ENCODE measurements at places on chromosomes 12 and 14. TPM values are rescaled to one million over a fixed set of nuclear protein-coding genes. Genes with fewer than 3 reads are reported as not detected.

DNA sequence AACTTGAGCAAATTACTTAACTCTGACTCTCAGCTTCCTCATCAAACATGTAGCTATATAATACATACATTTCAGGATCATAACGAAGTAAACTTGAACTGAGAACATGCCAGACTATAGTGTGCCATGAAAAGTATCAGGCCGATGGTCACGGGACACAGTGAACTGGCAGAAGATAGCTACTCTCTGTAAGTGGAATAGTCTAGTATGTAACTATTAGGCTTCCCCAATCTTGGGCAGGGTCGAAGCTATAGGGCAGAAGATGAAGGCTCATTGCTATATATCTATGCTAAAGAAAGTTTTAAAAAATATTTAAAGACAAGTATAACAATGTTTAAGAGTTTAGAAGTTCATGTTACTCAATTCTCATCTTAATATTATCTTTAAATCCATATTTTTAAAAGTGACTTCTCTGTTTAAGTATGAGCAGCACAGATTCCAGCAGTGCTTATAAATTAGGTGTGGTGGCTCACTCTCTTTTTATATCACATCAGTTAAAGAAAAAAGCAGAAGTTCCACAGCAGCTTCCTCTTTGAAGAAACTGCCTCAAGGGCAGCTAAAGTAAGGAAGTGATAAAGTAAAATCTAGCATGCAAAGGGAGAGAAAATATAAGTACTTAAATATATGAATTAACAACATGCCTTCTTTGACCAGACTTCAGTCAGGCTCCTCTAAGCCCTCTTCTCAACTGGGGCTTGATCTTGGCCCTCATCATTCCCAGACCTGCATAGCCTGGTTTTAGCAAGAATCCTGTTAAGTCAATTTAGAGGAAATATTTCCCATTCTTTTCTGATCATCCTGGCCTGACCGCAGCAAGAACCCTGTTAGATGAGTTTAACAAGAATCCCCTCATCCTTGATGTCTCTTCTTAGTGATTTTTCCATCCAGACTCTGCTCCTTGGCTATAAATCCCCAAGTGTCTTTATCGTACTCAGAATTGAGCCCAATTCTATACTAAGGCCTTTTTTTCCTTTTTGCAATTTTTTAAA is 8.4 kb upstream of the GLIPR1 start:
- DNase-seq: no peak
- no peaks in the 10 kb centered on the region for H3K4me1 ChIP-seq
- H3K27me3 ChIP-seq: no peaks in the 10 kb centered on the region

DNA sequence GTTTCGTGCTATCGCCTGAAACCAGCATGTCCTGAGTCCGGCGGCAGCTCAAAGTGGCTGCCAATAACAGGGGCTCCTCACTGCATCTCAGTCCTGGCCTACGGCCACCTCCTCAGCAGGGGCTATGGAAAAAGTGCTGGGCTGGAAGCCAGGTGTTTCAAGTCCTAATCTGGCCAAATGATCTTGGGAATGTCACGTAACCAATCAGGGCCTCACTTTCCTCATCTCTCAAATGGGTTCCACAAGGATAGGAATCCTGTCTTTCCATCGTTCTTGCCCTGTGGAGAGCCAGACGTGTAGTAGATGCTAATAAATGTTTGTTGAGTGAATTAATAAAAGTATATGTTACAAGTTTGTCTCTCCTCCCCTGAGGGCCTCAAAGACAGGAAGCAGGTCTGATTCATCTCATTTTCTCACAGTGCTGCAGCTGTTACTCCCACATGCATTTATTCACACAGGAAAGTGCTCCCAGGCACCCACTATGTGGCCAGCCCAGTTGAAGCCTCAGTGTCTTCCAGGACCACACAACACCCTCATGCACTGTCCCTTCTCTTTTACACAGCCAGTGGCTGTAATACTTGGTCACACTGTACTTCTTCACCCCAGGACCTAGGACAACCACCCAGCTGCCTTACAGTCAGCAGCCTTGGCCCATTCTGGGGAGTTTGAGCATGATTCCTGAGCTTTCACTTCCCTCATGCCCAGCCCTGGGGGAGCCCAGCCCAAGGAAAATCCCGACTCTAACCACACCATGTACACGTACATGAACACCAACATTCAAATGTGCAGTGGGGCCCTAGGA is 5.0 kb downstream of the CMKLR1 start:
- DNase-seq: no peak
- H3K4me1 ChIP-seq: peaks cover 3% of the 10 kb centered on the region
- H3K36me3 ChIP-seq: no peaks in the 10 kb centered on the region
- no peaks in the 10 kb centered on the region for H3K27me3 ChIP-seq
- H3K4me3 ChIP-seq: no peak overlapping the region

DNA sequence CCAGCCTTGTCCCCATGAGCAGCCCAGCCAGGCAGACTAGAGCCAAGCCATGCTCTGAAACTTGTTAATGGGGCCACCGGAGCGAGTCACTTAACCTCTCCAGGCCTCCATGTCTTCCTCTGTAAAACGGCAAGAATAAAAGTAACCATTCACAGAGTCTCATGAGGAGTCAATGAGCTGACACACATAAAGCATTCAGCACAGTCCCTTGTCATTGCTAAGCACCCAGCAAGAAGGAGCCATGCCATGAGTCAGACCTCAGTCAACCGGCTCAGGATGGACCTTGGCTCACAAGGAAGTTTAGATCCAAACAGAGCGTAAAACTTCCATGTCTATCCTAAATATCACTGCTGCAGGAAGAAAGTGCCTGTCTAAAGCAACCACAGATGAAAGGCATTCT is 10.6 kb downstream of the FICD start:
- no peak for DNase-seq
- H3K27ac ChIP-seq: peak overlapping the region; percentile 95
- no peaks in the 10 kb centered on the region for H3K27me3 ChIP-seq
- peaks cover 16% of the 10 kb centered on the region for H3K36me3 ChIP-seq

DNA sequence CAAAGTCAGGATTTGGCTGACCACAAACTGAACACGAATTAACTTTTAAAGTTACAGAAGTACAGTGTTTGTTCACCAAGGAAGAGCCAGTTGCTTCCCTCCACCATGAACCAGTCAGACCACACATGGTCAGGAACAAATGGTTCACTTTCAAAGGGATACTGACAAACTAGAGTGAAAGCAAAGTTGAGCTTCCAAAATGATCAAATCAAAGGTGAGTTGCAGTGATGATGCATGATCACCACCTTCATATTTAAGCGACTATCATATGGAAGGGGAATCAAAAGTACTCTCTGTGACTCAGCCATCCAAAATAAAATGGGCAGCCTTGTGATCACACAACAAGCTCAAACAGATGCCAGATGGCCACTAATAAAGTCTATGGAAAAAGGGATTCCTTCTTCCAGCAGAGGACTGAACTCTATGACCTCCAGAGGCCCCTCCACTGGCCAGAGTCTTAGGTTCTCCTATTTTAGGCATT is 13.1 kb downstream of the NT5DC3 start:
- H3K4me3 ChIP-seq: no peak overlapping the region
- no peaks in the 10 kb centered on the region for H3K36me3 ChIP-seq
- no peak overlapping the region for H3K27ac ChIP-seq
- H3K27me3 ChIP-seq: no peaks in the 10 kb centered on the region
- no peaks in the 10 kb centered on the region for H3K4me1 ChIP-seq

Gene UNC119B
- 58.9 TPM for total RNA-seq

DNA sequence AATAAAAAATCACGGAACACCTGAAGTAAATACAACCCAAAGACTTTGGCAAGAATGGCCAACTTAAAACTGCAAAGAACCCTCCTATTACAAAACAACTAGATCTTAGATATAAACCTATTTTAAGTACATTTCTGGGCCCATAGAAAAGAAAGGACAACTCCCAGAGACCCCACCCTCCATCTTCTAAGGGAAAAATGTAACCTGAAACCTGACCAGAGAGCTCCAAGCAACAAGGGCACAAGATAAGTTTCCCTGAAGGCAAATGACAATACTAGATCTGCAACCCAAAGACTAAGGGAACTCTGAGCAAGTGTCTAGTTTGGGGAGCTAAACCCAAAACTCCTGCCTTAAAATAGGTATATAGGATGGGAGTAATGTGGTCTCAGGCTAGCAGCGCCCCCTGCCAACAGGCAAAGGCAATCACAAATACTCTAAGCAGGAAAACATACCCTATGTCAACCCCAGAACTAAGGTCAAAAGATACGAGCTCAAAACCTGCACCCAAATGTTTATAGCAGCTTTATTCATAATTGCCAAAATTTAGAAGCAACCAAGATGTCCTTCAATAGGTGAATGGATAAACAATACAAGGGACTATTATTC is 218.9 kb downstream of the ITPR2 start:
- no peak overlapping the region for H3K27ac ChIP-seq
- H3K36me3 ChIP-seq: no peaks in the 10 kb centered on the region
- DNase-seq: peak; percentile 53
- H3K4me1 ChIP-seq: no peaks in the 10 kb centered on the region

Gene PAH
- 0.07 TPM for total RNA-seq

DNA sequence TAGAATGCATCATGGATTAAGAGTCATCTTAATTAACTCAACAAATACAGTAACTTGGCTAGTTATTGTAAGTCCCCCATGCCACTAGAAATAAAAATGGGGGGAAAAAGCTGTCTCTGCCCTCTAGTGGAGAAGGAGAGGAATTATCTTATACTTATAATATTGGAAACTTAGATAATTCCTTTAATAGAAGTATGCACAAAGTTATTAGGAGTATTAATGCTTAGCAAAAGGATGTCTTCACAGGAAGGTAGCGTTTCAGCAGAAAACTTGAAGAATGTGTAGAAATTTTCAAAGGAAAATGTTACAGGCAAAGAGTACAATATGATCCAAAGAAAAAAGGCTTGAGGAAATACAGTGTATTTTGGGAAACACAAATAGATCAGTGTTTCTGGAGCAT is 19.8 kb downstream of the OR5AU1 start:
- H3K4me1 ChIP-seq: peaks cover 3% of the 10 kb centered on the region
- H3K27me3 ChIP-seq: no peaks in the 10 kb centered on the region
- peak; percentile 6 for DNase-seq
- no peak overlapping the region for H3K27ac ChIP-seq
- H3K36me3 ChIP-seq: no peaks in the 10 kb centered on the region
- no peak overlapping the region for H3K4me3 ChIP-seq

GRCh38 chr12:68613209-68613904 is 2.7 kb downstream of the RAP1B start:
- H3K27ac ChIP-seq: no peak overlapping the region
- peaks cover 6% of the 10 kb centered on the region for H3K36me3 ChIP-seq
- H3K4me3 ChIP-seq: no peak overlapping the region
- DNase-seq: no peak

- no peak overlapping the region for H3K4me3 ChIP-seq
- H3K36me3 ChIP-seq: no peaks in the 10 kb centered on the region
- no peak overlapping the region for H3K27ac ChIP-seq
Measured at GRCh38 chr12:85076688-85077430, 40.7 kb downstream of the LRRIQ1 start.

- peaks cover 18% of the 10 kb centered on the region for H3K4me1 ChIP-seq
- no peaks in the 10 kb centered on the region for H3K36me3 ChIP-seq
- DNase-seq: no peak
- H3K27me3 ChIP-seq: peaks cover 80% of the 10 kb centered on the region
- no peak overlapping the region for H3K27ac ChIP-seq
Measured at GRCh38 chr14:101076451-101077198, 173.1 kb upstream of the RTL1 start.

Gene ANKS1B
- total RNA-seq: 7.9 TPM

GRCh38 chr14:100658181-100658886 is 68.4 kb upstream of the DLK1 start:
- H3K4me1 ChIP-seq: peaks cover 40% of the 10 kb centered on the region
- H3K4me3 ChIP-seq: no peak overlapping the region
- H3K27ac ChIP-seq: no peak overlapping the region
- no peaks in the 10 kb centered on the region for H3K36me3 ChIP-seq
- peak; percentile 50 for DNase-seq

Gene CEBPE
- total RNA-seq: not detected

Gene DPY19L2
- 14.7 TPM for total RNA-seq

Gene KRT71
- not detected for total RNA-seq

- H3K4me1 ChIP-seq: no peaks in the 10 kb centered on the region
- no peak overlapping the region for H3K4me3 ChIP-seq
- H3K36me3 ChIP-seq: no peaks in the 10 kb centered on the region
- no peak overlapping the region for H3K27ac ChIP-seq
- H3K27me3 ChIP-seq: no peaks in the 10 kb centered on the region
Measured at GRCh38 chr12:26730481-26731350, 102.3 kb downstream of the ITPR2 start.

Gene AMDHD1
- 1.1 TPM for total RNA-seq

GRCh38 chr14:54535646-54536045 is 25.9 kb downstream of the CGRRF1 start:
- peaks cover 8% of the 10 kb centered on the region for H3K36me3 ChIP-seq
- no peak overlapping the region for H3K4me3 ChIP-seq
- no peak overlapping the region for H3K27ac ChIP-seq
- H3K4me1 ChIP-seq: peaks cover 17% of the 10 kb centered on the region
- DNase-seq: no peak

- H3K27me3 ChIP-seq: no peaks in the 10 kb centered on the region
- peaks cover 31% of the 10 kb centered on the region for H3K4me1 ChIP-seq
- peak overlapping the region; percentile 60 for H3K27ac ChIP-seq
- H3K36me3 ChIP-seq: no peaks in the 10 kb centered on the region
Measured at GRCh38 chr14:62655166-62655565, 390.1 kb downstream of the KCNH5 start.

- no peak for DNase-seq
- no peaks in the 10 kb centered on the region for H3K27me3 ChIP-seq
- H3K27ac ChIP-seq: no peak overlapping the region
- no peaks in the 10 kb centered on the region for H3K4me1 ChIP-seq
- no peaks in the 10 kb centered on the region for H3K36me3 ChIP-seq
- no peak overlapping the region for H3K4me3 ChIP-seq
Measured at GRCh38 chr14:67045440-67045839, 143.8 kb upstream of the GARIN2 start.

- DNase-seq: peak; percentile 76
- H3K4me3 ChIP-seq: no peak overlapping the region
- peaks cover 37% of the 10 kb centered on the region for H3K4me1 ChIP-seq
- H3K27me3 ChIP-seq: no peaks in the 10 kb centered on the region
Measured at GRCh38 chr12:106416273-106416672, 58.7 kb downstream of the POLR3B start.

DNA sequence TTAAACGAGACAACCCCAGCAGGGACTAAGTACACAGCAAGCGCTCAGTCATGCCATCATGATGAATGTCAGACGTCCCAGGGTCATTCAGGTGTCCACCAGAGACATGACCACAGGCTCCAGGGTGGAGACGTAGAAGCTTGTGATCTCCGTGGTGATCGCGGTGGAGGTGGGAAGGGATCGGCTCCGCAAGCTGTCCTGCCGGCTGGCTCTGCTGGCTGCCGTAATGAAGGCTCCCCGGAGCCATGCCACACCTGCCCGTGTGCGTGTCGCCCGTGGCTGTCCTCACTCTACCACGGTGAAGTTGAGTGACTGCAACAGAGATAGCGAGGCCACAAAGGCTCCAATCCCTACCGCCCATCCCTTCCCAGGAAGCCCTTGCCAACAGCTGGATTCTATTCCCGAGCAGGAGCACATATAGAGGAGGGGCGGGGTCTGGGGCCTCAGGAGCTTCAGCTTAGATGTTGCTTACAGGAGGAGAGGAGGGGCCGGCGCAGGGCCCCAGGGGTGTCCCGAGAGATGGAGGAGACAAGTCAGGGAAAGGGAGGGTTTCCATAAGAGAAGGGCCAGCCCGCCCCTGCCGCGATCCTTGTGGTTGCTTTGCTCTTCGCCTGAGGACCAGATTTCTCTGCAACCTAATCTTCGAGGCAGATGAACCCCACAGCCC is 332.6 kb upstream of the SFSWAP start:
- no peak for DNase-seq
- peaks cover 27% of the 10 kb centered on the region for H3K4me1 ChIP-seq
- no peak overlapping the region for H3K4me3 ChIP-seq
- H3K27ac ChIP-seq: no peak overlapping the region
- H3K36me3 ChIP-seq: no peaks in the 10 kb centered on the region

Gene SLC25A29
- total RNA-seq: 330 TPM

GRCh38 chr12:88662093-88662492 is 81.8 kb upstream of the KITLG start:
- no peaks in the 10 kb centered on the region for H3K36me3 ChIP-seq
- no peak for DNase-seq
- no peaks in the 10 kb centered on the region for H3K27me3 ChIP-seq
- H3K4me1 ChIP-seq: no peaks in the 10 kb centered on the region
- no peak overlapping the region for H3K27ac ChIP-seq

Gene SPX
- total RNA-seq: 4.0 TPM

All from neural progenitor cell (in vitro differentiated cells).